CD8-positive, alpha-beta memory T cell (primary cell): ENCODE measurements at places on chromosomes 1 and 21.

GRCh38 chr1:41642922-41643821 lies 158.7 kb upstream of the EDN2 start:
- DNase-seq = no peak

DNA sequence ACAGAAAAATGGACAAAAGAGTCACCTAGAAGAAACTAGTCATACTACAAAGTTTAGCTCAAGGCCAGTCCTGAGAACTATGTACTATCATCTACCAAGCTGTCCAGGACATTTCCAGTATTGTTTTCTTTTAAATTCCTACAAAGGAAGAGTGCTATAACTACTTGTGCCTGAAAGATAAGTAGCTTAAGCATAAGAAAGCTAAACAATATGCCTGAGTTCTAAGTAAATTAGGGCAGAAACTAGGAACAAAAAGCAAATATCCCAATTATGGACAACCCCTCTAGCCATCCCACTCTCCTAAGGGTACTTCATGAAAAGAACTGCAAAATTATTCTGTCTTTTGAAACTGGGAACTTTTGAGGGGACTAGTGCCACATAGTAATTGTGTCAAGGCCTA lies 5.3 kb upstream of the RGS2 start:
- no peak for DNase-seq

DNA sequence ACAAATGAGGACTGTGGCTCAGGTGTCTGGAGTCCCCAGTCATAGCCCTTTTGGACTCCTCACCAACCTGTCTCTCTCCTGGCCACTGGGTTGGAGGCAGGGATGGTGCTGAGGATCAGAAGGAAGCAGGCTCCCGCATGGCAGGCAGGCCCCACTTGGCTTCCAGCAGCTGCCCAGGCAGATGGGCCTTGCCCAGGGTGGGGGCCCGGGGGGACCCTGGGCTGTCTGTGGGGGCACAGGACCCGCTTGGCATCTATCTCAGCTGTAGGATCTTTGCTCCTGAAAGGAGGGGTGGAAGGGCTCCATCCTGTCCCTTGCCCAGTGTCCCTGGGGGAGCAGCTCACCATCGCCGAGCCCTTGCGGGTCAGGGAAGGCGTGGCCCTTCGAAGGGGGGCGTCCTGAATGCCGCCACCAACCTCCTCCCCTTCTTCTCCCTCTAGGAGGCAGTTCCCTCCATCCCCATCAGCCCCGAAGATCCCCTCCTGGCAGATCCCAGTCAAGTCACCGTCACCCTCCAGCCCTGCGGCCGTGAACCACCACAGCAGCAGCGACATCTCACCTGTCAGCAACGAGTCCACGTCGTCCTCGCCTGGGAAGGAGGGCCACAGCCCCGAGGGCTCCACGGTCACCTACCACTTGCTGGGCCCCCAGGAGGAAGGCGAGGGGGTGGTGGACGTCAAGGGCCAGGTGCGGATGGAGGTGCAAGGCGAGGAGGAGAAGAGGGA lies 154.5 kb downstream of the PEX14 start:
- DNase-seq = no peak

DNA sequence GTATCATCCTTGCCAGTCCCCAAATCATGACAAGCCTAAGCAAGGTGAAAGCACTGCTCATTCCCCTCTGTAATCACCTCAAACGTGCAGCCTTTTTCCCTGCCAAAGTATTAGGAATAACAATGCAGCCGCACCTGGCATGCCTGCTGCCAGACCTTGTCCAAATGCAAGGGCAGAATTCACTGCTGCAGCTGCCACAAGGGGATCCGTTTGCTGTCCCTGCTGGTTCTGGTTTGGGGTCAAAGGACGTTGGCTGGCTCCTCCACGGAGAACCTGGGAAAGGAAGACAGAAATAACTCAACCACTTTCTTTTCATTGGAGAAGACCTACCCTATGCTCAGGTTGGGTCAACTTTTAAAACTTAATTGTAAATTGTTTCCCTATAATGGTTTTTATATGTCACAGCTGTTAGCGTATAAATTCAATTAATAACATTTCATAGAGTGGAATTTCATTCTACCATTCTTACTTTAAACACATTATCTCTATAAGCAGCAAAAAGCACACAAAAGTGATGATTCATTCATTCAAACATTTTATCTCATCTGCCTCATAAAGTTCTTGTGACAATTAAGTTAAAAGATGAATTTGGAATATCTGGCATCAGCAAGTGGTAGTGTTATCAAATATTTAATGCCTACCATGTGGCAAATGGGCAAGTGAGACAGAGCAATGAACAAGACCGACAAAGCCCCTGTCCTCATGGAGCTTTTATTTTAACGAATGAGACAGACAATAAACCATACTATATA lies 59.8 kb upstream of the SDC3 start:
- no peak for DNase-seq

- no peak for DNase-seq
Observed at GRCh38 chr21:33691945-33692603, 49.8 kb downstream of the ITSN1 start.

- no peak for DNase-seq
Observed at GRCh38 chr1:212680680-212681389, 18.8 kb downstream of the BATF3 start.

DNA sequence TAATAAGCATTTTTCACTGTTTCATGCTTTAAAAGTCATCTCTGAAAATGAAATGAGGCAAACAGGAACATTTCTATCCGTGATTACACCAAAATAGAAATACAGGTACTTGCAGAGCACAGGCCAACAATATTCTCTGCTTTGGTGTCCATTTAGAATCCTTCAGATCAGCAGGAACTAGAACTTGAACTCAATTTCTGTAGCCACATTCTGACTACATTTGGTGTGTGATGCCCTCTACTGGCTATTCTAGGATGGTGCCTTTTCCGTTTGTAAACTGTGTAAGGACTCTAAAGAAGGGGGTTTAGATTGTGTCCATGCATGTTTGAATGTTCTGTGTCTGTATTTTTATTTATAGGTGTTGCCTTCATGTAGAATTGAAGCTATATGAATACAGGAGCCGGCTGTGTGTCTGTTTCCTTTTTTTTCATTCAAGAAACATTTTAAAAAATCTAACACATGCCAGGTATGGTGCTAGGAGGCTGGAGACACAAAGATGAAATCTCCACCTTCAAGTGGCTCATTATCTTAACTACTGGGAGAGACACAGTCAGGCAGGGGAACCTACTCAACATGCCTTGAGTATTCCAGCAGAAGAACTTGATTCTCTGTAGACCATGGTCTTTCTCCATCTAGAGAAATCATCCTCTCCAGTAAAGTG lies 7.6 kb upstream of the ZNF326 start:
- peak; percentile 64 for DNase-seq

GRCh38 chr1:59404796-59405195 lies 107.9 kb downstream of the FGGY start:
- DNase-seq = no peak

- no peak for DNase-seq
Observed at GRCh38 chr1:90712915-90713730, 4.0 kb downstream of the BARHL2 start.

DNA sequence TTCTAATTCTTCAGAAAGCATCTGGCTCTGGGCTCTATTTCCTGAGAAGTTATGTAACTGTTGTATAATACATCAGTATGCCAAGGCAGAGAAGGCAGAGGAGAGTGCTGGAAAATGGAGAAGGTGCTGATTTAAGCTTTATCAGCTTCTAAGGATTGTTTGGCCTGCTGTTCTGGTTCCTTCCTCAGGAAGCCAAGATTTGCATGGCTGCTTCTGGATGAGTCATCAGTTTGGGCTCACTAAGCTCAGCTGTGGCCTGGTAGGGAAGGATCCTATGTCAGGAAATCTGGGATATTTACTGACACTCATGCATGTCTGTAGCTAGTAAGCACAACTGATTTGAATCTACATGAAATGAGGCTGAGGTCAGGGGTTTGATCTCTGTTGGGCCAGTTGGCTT lies 73.2 kb upstream of the ADGRL4 start:
- DNase-seq = no peak

DNA sequence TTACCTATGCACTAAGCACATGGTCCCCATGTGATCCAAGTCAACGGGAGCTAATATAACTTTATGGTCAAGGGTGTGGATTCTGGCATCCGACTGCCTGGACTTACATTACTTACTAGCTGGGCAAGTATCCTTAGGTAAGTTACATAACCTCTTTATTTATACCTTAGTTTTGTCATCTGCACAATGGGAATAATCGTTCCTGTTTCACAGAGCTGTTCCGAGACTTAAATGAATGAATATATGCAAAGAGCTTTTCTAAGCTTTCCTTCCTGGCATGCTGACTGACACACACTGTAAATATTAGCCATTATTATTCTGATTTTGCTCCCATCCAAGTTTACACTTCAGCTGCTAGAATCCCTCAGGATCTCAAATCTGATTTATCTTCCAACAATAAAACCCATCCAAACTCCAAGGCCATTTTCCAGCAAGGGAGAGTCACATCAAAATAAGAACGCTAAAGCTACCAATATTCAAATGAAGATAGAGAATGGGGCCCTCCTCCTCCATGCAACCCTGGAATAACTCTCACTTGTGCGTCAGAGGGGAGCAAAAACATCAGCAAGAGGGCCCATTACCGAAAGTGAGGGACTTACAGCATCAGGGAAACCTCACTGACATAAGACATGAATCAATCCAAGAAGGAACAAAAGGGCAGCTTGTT lies 115.6 kb upstream of the KAZN start:
- DNase-seq = no peak

DNA sequence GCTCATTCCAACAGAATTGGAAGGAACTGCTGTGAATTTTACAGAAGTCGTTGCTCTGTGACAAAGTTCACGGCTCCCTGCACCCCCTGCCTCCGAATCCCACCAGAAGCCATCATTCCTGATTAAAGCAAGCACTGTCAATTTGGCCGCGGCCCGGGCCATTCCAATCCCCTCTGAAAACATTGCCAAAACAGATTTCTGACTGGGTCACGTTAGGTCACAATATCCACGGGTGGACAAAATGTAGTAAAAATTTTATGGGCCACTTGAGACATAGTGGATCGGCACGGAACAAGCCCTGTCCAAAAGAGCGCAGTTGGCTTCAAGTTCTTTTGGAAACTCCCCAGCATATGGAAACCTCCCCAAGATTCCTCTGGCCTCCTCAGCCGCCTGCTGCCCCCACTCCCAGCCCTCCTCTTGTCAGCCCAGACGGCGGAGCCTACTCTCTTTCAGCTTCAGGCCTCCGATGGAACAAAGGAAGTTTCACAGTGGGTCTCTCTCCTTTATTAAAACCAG lies 67.2 kb upstream of the IFNAR2 start:
- no peak for DNase-seq

DNA sequence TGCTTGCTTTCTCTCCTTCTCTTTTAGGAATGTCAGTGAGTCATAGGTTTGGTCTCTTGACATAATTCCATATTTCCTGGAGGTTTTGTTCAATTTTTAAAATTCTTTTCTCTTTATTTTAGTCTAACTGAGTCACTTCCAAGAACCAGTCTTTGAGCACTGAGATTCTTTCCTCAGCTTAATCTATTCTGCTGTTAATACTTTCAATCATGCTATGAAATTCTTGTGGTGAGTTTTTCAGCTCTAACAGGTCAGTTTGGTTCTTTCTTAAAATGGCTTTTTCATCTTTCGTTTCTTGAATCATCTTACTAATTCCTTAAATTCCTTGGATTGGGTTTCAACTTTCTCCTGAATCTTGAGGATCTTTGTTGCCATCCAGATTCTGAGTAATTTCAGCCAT lies 321.0 kb downstream of the PTBP2 start:
- DNase-seq = no peak

- no peak for DNase-seq
Observed at GRCh38 chr1:228804640-228805413, 69.5 kb downstream of the RHOU start.

DNA sequence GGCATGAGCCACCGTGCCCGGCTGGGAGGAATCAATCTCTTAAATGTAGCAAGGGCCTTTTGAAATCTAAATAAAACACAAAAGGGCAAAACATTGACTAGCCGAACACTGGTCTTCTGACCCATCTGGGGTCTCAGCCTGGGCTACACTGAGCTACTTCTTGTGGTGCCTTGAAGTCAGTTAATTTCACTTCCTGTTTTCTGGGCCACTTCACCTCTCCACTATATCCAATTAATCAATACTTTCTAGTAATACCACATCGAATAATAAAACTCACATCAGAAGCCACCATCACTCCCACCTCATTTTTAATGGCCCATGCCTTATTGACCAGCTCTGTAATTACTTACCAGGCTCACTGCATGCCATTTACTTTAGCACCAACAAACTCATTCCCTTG lies 138.0 kb upstream of the SAMSN1 start:
- no peak for DNase-seq

- peak; percentile 41 for DNase-seq
Observed at GRCh38 chr1:24201941-24202440, 14.9 kb upstream of the IFNLR1 start.

- DNase-seq = peak; percentile 59
Observed at GRCh38 chr1:87131809-87132283, 196.8 kb upstream of the LMO4 start.

GRCh38 chr21:27422435-27422834 lies 455.5 kb upstream of the ADAMTS5 start:
- no peak for DNase-seq

DNA sequence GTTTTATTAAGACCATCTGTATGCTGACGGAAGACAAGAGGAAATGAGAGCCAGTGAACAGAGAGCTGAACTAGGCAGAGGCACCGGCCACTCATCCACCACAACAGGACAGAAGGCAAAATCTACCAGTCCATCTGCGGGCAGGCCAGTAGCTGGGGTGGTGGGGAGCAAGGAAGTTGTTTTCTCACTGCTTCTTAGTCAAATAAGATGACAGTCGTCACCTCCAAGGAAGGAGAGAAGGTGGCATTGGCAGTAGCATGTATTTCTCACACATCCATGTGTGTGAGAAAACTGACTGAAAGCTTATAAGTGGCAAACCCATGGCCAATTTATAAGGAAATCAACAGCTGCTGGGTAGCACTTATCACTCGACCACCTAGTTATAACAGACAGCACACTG lies 8.2 kb downstream of the TTC13 start:
- no peak for DNase-seq

GRCh38 chr1:26582836-26583460 lies 53.4 kb downstream of the RPS6KA1 start:
- DNase-seq = no peak

DNA sequence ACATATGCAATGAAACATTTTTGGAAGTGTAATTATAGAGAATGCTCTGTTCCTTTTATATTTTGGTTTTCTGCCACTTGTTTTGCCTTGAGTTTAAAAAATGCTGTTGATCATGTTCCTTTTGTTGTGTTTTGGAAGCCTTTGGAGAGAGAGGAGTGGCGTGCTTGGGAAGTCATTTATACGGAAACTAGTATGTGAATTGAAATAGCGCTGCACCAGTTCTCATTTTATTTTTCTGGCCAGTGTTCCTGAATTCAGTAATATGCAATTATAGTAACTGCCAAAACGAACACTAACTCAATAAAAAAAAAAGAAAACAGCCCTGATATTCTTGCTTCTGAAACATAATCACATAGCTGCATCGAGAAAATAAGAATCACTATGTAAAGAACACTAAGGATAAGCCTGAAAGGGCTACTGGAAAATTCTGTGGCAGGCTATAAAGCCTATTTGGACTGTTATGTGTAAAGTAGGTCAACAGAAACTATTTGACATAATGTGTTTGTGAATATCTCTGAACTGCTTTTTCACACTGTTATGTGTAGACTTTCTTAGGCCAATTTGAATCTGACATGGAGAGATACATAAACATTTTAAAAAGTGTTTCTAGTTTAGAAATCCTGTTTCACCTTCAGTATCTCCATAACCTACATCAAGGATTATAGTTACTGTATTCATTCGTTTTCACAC lies 742.0 kb downstream of the KCNT2 start:
- DNase-seq = no peak
